GM12865 (cell line): ENCODE measurements at places on chromosomes 2 and 18.

DNA sequence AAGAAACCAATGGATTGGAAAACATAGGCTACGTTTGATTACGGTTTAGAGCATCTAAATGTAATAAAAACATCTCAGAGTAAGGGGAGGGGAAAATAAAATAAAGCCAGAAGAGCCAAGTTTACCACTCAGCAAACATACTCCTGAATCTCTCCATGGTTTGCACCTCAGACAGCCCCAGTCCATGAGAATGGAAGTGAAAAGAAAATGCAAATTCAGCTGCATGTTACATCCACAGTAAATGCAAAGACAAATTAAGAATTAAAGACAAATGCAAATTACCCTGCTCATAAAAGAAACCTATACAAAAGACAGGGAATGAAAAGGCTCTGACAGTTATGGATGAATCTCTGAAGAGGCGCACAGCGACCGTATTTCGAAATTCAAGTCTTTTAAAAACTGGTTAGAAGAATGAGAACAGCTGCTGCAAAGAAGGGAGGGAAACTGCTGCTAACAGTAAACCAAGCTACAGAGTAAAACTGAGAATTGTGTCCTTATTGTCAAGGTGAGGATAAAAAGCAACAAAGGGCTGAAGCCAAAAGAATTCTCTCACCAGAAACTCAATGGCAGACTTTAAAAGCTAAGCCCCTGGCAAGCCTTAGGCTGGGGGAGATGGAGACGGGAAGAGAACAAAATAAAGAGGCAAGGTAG is 197.9 kb upstream of the ACVR2A start:
- DNase-seq, result no peak

- DNase-seq, result no peak
Measured at GRCh38 chr2:241903121-241904010, 33.8 kb downstream of the RTP5 start.

DNA sequence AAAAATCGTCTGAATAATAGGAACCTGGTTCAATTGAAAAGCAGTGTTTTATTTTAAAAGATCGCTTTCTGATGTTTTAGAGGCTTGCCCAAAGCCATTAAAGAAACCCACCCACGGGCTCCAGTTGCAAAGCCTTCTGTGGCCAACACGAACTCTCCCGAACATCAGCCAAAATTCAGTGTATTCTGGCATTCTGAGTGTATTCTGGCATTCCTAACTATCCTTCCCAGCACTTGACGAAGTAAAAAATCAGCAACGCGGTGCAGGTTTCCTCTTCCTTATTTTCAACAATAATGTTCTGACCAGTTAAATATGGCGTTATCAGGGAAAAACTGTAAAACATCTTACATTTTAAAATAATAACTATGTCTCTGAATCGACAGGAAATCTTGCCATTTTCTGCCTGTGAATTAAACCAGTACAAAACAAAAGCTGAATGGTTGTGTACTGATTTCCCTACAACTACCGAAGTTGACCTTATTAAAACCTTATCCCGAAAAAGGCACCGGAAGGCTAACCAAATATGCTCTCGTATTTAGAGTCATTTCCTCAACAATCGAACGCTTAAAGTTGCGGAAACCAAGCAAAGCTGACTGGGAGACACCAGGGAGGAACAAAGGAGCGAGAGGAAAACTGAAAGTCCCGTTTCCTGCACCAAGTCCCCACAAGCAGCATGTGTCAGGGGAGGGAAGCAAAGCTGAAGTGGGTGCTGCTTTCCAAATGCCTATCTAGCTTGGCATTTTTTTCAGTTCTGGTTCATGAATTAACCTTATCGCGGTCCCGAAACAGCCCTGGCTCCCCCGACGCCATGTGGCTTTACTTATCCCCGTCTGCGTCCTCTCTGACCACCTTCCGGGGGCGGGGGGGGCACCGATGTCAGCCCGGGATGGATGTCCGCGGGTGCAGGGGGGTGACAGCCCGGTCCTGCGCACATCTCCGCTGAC is 44.3 kb downstream of the ZNF516 start:
- DNase-seq, result peak; percentile 60

DNA sequence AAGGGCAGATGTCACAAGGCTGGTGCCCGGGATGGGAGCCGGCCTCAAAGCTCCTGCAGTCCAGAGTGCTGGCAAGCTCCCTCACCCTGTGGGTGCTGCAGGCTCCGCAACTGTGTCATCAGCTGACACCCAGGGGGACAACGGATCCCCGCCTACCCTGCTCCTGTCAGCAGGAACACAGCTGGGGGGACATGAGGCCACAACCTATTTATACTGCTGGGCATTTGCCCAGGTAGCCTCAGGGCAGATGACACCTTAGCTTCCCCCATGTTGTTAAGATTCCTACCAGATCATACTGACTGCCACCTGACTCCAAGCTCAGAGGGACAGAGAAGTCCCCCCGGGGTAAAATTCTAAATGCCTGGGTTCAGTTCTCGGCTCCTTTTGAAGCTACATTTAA is 1.2 kb downstream of the ANKRD23 start:
- no peak for DNase-seq

GRCh38 chr2:138228101-138228500 is 263.8 kb downstream of the HNMT start:
- DNase-seq, result no peak

DNA sequence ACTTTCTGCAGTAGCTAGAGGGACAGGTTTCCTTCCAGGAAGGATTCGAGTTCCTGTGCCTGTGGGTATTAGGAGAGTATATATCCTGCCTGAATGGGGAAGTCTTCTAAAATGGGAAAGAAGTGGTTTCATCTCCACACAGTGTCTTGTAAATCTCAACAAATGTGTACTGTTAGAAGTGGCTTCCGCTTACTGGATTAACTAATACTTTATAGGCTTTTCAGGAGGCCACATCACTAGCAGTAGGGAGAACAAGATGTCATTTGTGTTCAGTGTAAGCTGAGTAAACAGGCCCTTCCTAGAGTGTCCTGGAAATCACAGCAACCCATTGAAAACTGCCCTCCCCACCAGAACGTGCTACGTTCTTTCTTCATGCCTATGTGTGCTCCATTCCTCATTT is 12.5 kb upstream of the POLR1B start:
- DNase-seq, result no peak

GRCh38 chr2:142586693-142587580 is 290.5 kb upstream of the KYNU start:
- DNase-seq, result peak; percentile 40

DNA sequence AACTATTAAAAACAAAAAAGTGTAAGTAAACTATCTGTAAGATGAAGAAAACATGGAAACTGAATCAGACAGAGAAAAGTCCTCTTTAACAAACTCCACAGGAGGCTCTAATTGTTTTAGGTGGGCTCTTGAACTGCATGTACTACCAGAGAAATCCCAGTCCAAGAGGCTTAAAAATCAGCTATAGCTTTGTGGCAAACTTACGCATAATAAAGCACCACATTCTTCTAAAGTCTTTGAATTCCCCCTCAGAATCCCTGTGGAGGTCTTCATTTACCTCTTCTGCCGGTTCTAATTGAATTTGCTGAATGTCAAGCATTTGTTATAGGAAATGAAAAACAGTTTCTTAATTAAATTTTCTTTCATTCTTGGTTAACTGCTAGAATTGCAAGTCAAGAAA is 40.8 kb downstream of the CHN1 start:
- no peak for DNase-seq
